ENCODE measurements at places on chromosomes 12 and 14.

GRCh38 chr12:46507766-46508165 is 135.2 kb upstream of the SLC38A2 start:
- DNase-seq = no peak

DNA sequence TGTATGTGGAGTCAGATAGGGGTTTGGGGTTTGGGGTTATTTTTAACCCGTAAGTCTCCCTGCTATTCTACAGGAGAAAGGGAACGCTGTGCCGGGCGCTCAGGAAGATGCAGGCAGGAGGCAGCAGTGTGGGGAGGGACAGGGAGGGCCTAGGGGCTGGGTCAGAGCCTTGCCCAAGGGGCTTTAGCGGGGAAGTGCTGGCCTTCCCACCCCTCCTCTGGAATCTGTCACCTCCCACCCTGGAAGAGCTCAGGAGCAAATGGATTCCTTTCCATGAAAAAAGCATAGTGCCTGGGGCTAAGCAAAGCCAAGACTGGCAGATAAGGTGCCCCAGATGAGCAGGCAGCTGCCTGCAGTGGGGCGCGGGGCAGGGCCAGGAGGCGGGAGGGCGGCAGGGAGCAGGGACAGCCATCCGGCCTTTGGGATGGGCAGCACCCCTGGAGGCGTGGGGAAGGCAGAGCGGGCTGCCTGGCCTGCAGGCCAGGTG is 7.3 kb upstream of the INF2 start:
- DNase-seq = no peak

DNA sequence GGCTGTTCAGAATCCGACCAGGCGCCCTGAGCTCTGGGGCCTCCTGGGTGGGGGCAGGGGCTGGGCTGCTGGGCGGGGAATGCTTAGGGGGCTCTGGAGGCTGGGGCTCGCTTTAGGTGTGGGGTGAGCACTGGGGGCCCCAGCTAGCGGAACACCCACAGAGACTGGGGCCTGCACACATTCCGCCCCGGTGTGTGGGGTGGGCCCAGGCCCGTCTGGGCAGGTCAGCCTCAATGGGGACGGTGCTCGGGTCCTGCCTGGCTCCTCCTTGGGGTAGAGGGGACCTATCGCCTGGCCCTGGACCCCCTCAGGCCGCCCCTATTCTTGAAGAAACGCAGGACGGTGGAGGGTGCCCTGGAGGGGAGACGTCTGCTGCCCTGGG is 364.8 kb downstream of the TMEM121 start:
- no peak for DNase-seq

DNA sequence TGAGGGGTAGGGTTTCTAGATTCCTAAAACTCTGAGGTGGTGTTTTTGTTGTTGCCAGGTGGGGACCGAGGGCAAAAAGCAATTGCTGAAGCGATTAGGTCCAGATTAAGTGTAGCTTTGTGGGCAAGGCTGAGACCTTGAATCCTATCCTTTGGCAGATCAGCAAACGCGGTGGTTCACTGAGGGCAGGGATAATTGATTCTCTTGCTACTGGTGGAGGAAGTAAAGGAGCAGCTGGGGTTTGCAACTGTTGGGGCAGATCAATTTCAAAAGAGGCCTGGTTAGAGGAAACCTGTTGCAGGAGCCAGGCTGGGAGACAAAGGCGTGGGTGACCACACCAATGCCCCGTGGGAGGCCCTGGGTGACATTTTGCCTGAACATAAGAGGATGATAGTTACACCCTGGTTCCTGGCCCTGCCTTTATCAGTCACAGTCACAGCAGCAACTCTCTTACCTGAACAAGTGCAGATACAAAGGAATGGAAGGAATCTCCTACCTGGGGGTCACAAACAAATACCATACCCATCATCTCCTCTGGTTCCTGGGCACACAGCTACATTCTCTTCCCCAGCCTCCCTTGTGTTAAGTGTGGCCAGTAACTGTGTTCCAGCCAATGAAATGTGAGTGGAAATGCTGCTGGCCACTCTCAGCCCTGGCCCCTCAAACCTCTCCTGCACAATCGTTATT is 43.3 kb upstream of the RASSF3 start:
- DNase-seq = no peak

DNA sequence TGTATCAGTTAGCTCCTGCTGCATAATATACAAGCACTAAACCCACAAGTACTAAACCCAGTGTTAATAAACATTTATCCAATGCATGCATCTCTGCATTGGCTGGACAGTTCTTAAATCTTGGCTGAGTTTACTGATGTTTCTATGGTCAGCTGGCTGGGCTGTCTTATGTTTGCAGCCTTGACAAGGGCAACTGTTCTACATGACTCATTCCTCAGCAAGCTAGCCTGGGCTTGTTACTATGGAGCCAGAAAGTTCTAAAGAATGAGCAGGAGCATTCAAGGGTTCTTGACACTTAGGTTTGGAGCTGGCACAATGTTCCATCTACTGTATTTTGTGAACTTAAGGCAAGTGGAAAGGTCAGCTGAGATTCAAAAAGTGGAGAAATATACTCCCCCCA is 199.1 kb downstream of the GLT1D1 start:
- DNase-seq = no peak

GRCh38 chr12:2912216-2912575 is 21.5 kb downstream of the TULP3 start:
- DNase-seq = no peak

DNA sequence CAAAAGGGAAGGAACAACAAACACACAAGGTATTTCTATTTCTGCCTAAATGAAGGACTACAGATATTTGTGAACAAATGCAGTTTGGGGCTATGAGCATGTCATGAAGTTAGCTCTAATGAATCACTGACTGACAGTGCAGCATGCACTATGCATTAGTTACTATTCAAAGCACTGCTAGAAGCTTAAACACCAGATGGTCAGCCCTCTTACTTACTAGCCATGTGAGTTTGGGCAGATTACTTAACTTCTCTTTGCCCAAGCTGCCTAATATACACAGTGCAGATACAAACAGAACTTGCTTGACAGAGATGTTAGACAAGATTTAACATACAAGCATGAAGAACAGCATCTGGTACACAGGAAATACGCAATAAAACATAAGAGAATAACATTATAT is 96.0 kb downstream of the ATXN2 start:
- no peak for DNase-seq

DNA sequence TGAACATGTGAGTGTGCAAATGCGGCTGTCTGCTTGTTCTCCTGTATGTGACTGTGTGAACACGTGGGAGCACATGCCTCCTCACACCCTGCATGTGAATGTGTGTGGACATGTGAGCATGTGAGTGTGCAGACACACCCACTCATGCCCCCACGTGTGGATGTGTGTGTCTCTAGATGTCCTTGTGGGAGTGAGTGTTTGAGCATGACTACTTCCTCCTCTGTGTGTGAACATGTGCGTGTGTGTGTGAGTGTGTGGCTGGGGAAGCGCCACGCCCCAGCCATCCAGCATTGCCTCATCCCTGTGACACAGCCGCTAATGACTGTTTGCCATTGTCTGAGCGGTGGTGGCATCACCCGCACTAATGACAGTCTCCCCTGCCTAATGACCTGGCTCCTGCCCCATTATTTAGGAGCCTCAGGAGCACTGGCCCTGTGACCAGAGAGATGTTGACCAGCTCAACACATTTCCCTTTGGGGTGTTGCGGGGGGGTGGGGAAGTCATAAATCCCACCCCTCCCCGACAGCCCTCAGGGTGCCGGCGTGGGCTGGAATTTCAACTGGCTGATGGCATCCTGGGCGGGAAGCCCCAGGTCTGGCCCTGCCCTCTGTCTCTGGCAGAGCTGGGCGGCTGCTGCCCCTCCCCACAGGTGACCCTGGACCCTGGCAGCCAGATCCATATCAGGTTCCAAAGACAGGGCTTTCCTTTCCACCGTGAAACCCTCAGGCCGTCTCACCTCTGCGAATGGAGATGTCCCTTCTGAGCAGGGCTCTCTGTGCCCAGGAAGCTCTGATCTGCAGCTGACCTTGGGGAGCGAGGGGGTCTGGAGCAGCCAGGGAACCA is 11.5 kb upstream of the KRT80 start:
- DNase-seq = no peak

DNA sequence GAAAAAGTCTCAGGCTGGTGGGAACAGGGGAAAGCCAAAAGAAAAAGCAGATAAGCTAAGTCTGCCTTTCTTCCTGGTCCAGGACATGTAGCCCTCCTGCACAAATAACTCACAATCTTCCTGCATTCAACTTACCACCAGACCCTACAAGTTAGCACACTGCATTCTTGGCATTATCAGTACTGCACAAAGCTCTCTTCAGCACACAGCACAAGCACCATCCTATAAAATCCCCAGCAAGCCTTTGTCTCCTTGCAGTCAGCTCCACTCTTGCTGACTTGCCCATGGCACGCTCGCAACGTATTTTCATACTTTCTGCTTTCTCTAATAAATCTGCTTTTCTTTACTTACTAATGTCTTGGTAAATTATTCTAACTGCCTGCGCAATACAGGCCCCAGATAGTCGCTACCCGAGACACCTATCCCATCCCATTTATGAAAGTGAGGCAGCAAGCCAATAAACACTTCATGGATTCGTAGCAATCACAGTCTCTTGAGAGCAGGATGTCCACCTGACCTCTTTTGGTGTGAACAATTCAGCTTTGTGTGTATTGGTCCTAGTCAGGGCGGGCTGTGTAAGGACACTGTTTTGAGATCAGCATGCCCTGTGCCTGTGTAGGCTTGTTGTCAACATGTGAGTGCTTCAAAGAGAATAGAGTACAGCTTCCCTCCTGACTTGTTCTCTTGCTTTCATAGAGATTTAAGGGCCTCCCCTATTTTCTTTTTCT is 49.0 kb downstream of the TMEM117 start:
- DNase-seq = no peak

GRCh38 chr14:90454041-90455000 is 57.5 kb downstream of the CALM1 start:
- no peak for DNase-seq

DNA sequence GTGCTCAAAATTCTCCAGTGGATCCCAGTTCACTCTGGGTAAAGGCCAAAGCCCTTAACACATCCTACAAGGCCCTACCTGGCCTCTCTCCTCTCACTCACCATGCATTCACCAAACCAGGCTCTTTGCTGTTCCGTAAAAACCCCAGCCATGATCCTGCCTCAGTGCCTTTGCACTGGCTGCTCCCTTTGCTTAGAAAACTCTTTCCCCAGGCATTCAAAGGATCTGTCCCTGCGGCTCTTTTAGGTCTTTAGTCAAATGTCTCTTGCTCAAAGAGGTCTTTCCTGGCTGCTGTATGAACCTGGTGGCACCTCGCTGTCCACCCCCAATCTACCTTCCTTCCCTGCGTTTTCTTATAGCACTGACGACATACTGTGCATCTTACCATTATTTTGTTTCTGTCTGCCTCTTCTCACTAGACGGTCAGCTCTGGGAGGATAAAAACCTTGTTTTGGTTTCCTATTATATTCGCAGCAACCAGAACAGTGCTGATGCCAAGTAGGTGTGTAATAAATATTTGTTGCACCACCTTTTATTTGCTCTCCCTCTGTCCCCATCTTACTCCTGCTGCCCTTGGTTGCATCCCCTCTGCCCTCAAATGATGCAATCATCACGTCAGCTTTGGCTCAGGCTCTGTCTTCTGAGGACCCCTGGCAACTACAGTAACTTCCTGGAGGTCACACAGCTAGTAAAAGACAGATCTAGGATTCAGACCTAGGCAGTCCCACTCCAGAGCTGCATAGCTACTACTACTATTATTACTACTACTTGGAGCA is 23.8 kb upstream of the DICER1 start:
- no peak for DNase-seq

- no peak for DNase-seq
Measured at GRCh38 chr14:64675312-64675711, 28.9 kb upstream of the PLEKHG3 start.

- no peak for DNase-seq
Measured at GRCh38 chr14:65910108-65910786, 497.7 kb downstream of the FUT8 start.

DNA sequence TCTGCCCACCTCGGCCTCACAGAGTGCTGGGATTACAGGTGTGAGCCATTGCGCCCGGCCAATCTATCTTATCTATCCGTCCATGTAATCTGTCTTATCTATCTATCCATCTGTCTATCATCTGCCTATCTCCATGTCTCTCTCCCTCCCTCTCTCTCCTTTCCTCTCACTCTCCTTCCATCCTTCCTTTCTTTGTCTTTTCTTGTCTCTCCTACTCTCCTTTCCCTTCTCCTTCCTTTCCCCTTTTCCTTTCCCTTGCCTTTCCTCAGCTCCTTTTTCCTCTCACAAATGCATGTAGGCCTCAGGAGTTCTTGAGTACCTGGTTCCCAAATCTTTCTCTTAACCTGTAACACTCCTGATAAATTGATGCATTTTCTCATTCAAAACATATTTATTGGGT is 89.3 kb upstream of the WSCD2 start:
- DNase-seq = no peak

DNA sequence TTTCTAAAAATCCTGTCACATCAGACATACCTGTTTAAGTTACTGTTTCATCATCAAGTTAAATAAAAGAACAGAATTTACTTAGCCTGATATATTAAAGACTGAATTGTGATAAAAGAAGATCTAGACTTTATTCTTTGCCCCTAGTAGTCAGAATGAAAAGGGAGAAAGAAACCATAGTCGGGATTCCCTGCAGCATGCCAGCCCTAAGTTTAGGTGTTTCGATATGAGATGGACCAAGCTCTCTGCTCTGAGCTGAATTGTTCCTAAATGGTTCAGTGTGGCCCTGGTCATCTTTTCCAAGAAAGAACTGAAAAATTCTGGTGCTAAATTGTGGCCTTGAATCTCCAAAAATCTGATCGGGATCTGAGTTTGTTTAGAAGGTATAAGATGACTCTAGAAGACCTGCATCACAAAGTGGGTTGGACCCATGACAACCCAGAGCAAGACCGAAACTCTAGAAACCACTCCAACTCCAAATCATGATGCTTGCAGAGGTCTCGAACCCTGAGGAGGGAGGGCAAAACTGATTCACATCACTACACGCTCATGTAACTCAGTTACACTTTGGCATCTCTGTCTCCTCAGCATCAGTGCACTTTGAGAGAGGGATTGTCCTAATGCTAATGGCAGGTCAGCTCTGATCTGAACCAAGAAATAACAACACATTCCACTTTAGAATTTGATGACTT is 15.7 kb downstream of the PTGER2 start:
- DNase-seq = no peak

- DNase-seq = no peak
Measured at GRCh38 chr12:4379405-4379804, at the start of gene FGF23. Gene FGF23, minus strand, starts transcription at chr12:4379712. Its CDS starts 130 bp downstream, at chr12:4379582.
